ENCODE measurements at places on chromosomes 3 and 15.

DNA sequence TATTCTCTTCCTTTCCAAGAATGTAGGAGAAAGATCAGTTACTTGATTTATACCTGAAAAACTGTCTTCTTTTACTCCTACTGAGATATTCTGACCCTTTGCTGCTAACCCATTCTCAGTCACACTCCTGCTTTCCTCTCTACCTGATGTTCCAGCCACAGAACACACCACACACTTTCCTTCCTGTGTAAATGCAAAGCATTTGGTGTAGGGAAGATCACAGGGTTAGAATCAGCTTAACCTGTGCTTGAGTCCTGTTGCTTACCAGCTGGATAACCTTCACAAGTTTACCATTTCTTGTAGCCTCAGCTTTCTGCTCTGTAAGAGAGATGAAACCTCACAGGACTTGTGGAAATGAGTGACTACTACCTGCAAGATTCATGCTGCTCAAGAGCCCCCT, 489.8 kb upstream of the GOLIM4 start:
- DNase-seq, result no peak

DNA sequence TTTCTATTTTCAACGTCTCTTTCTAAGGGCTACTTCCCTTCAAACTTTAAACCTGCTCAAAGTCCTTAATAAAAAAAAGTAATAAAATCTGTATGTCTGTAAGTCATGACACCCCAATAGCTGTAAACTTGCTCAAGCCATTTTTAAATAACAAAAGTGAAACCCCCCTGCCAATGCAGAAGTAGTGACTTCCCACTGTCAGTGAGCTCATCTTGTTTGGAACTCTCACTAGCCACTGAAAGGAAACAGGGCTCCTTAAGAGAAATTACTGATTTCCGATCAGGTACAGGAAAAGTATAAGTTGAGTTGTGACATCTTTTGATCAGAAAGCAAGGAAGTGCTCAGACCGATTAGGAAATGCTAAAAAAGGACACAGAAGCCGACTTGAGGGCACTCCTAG, 27.6 kb upstream of the GPR171 start:
- DNase-seq, result no peak

GRCh38 chr3:32397941-32398340, 6.3 kb downstream of the CMTM7 start:
- no peak for DNase-seq

DNA sequence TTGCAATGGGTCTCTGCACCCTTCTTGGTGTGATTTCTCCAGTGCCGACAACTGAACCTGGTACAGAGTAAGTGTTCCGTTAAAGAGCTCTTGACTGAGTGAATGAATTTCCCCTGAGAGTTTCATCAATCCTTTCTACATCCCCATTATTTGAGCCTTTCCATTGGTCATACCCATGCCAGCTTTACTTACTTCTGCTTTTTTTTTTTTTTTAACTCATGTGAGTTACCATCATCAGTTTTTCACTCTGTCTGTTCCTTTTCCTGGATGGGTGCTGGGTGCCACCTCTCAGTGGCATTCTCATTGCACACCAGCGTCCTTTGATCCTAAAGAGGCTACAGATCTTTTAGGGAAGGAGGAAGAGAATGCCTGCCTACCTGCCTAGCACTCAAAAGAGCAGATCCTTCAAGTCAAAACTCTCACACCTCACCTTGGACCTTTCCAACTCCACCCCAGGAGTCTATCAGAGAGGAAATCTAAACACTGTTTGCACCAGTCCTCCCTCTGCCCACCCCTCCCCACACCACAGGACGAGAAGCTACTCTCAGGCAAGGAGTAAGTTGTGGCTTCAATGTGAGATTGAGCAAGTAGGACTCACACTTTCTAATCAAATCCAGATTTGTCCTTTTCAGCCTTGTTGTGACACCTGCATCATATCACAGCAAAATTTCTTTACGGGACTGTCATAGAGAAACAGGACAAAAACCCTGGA, 13.1 kb upstream of the USP3 start:
- DNase-seq, result peak; percentile 10

GRCh38 chr3:149151843-149152242, 22.4 kb downstream of the HPS3 start:
- no peak for DNase-seq

DNA sequence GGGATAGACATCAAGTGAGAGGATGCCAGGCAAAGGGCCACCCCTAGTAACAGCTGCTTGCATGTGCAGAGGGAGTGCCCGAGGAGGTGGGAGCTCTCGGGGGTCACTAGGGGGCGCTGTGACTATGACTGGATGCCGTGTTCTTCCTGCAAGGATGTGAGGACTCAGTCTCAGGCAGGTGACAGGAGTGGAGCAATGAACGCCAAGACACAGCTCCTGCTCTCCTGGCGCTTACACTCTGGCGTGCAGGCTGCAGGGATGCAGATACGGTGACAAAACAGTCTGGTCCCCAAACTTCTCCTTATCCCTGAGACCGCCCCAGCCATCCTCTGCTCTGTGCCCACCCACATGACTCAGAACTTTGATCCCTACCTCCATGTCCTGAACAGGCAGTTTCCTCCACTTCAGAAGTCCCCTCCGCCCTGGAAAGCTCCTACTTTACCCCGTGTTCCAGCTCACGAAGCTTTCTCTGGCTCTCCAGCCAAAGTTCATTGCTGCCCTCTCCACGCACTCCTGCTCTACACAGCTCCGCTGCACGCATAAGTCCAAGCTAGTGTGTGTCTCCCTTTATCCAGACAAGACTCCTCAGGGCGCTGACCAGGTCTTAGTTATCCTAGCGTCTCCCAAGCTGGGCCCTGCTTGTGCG, 14.7 kb downstream of the RHOV start:
- peak; percentile 83 for DNase-seq

DNA sequence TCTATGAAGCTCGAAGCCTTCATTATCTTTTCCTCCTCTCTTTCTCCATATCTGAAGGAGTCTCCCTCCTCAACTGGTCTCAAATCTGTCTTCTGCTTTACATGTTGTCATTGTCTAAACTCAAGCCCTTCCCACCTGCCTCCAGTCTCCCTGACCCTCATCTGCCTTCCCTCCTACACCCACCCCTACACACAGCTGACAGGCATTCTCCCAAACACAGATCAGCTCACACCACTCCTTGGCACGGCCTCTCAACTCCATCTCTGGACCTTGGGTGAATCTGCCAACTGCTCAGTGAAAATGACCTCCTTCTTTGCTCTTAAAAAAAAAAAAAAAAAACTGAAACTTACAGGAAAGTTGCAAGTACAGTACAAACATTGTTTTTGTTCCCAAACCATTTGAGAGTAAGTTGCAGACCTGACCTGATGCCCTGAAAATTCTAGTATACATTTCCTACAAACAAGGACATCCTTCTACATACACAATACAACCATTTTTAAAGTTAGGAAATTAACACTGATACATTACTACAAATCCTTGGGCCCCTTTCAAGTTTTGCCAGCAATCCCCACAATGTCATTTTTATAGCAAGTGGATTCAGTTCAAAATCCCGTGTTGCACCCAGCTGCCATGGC, 49.4 kb upstream of the UBE2E1 start:
- no peak for DNase-seq

DNA sequence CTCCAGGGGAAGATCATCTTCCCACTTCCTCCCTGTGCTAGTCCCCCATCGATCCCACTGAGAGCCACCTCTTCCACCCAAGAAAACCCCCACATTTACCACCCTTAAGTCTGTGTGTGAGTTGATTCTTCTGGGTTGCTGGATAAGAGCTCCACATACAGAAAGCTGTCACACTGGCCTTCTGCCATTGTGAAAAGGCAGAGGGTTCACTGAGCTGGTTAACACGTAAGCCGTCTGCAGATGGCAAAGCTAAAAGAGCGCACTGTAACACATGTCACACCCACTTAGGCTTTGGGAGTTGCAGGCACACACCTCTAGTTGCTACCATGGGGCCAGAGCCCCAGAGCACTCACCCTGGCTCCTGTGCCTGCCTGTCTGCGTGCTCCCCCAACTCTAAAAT, 309.8 kb upstream of the LRRC3B start:
- DNase-seq, result no peak

DNA sequence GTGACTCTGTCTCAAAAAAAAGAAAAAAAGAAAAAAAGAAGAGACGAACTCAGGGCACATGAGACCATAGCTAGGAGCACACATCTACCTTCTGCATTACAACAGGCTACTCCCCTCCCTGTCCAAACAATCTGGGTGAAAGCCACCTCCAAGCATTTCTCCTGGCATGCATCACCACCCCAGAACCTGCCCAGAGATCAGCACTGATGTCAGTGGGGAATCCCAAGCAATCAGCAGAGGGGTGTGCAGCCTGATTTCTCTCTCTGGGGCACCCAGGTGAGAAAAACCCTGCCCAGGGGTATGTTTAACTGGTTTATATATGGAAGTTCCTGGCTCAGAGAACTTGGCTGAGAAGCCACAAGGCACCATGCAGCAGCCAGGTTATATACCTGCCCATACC, 59.4 kb downstream of the CDC25A start:
- no peak for DNase-seq

DNA sequence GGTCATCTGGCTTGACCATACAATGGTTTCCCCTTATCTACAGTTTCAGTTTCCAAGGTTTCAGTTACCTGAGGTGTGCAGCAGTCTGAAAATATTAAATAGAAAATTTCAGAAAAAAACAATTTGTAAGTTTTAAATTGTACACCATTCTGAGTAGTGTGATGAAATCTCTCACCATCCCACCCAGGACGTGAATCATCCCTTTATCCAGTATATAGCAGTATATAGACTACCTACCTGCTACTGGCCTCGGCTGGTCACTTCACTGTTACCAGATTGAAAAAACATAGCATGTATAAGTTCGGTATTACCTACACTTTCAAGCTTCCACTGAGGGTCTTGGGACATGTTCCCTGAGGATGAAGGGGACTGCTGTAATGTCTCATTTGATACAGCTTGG, 12.0 kb downstream of the ARIH1 start:
- no peak for DNase-seq

DNA sequence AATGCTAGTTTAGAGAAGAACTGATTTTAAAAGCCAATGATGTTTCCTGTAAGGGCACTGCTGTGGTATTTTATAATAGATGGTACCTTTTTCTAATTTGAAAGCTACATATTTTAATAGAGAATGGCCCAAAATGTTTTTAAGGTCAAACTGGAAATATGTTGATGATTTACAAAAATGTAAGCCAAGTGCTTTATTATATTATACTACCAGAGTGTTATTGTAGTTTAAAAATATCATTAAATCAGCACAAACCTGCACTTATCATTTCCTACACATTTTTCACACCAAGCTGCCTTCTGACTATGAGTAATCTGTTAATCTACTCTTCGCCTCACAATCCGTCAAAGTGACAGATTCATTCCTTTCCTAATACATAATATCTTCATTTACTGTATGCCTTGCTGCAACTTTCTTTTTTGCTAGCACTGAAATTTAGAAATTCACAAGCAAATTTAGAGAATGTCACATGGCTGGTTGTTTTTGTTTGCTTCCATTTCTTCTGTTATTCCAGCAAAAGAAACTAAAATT, 126.4 kb upstream of the FAM3D start:
- no peak for DNase-seq

DNA sequence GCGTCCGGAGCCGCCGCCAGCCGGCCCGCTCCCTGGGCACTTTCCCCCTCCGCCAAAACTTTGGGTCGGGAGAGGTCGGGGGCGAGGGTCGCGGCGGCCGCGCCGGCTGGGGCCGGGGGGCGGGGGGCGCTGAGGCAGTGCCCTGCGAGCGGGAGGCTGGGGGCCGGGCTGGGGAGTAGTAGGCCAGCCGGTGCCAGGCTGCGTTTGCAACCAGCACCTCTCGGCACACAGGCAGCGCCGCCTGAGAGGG, 452 bp downstream of the BBX start:
- DNase-seq, result peak; percentile 81

DNA sequence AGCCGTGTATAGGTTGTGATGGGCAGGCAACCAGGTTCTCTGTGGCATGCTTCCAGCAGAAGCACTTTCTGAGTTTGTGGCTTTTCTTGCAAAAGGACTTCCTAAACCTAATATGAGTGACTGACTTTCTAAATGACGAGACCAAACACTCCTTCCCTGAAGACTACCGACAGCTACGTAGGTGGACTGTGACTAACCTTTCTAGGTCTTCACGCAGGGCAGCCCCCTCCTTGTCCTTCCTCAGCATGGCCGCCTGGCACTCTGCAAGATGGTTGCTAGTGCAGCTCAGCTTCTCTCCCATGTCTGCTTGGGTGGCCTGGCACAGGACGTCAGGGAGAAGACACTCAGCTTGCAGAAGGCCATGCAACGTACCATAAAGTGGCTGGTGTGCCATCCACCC, 20.9 kb downstream of the CXCR6 start:
- no peak for DNase-seq

GRCh38 chr3:61601831-61602230, 40.5 kb downstream of the PTPRG start:
- DNase-seq, result no peak

DNA sequence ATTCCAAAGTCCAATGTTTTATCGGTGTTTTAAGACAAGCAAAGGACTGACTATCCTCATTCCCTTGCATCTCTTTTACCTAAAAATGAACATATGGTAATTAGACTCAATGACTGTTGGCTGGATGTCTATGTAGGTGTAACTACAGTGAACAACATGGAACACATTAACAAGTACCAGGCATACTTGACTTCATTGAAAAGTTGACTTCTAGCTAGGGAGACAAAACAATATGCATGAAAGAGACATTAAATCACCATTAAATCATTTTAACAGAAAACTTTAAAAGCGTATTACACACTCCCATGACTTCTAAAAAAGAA, 34.3 kb upstream of the ANPEP start:
- no peak for DNase-seq

DNA sequence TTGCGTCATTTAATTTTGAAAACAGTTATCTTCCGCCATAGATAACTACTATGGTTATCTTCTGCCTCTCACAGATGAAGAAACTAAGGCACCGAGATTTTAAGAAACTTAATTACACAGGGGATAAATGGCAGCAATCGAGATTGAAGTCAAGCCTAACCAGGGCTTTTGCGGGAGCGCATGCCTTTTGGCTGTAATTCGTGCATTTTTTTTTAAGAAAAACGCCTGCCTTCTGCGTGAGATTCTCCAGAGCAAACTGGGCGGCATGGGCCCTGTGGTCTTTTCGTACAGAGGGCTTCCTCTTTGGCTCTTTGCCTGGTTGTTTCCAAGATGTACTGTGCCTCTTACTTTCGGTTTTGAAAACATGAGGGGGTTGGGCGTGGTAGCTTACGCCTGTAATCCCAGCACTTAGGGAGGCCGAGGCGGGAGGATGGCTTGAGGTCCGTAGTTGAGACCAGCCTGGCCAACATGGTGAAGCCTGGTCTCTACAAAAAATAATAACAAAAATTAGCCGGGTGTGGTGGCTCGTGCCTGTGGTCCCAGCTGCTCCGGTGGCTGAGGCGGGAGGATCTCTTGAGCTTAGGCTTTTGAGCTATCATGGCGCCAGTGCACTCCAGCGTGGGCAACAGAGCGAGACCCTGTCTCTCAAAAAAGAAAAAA, 1.2 kb downstream of the B2M start:
- DNase-seq, result no peak
